Erythroblast (primary cell): ENCODE measurements at places on chromosomes 12 and 14.

DNA sequence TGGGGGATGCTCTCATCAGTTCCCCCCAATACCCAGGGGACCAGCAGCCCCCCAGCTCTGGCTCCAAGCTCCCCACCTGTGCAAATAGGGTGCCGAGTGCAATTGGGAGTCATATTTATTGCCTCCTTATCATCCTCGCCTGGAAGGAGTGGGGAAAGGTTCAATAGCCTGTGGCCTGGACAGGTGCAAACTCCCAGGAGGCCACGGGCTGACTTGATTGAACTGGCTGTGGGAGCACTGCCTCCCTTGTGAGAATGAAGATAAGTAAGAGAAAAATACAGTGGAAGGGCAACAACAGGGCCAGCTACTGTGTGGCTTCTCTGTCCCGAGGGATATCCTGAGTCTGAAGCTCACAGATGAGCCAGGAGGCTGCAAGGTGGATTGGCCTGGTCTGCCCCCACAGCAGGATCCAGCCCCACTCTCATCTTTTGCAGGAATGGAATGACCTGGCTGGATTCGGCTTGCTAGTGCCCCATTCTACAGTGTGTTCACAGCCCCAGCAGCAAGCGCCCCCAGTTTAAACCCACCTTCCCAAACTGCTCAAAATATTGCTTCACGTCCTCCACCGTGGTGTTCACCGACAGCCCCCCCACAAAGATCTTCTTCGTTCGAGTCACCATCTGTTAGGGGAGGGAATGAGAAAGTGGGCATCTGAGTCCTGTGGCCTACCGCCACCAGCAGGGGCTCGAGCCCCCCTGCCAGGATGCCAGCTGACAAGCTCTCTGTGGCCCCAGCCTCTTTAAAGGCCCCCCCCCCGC is 6.3 kb downstream of the MSI1 start:
- DNase-seq, result no peak

DNA sequence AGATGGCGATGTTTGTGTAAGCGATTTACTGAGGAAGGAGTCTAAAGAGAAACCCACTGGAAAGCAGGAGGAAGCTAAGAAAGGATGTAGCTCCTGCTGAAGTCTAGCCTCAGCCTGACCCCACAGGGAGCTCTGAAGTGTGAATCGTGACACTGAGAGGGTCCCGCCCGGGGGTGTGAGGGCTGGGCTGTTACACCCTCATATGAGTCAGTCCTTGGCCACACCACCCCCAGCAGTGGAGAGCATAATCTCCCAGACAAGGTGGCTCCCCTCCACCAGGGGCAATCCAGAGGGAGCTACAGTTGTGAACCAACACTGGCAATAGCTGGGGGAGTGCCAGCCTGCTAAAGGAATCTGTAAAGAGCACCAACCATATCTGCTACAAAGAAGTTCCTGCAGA is 31.5 kb downstream of the SVOP start:
- no peak for DNase-seq

- peak; percentile 27 for DNase-seq
These were observed 886 bp upstream of the PRICKLE1 start for GRCh38 chr12:42590330-42590934.

DNA sequence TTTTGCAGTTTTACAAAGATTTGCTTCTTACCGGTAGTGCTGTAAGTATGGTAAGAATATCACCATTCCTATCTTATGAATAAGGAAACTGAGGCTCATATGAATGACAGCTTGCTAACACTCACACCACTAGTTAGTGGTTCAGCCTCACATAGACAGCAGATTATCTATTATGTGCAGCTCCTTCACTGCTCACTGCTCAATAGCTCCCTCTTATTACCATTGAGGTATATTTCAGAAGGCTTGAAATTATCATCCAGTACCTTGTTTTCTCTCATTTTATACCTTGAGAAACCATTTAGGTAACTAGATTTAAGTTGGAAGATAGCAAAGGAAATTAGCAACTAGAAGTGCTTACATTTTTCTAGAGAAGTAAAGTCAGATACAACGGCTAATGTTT is 15.5 kb downstream of the RIC8B start:
- DNase-seq, result peak; percentile 13

GRCh38 chr12:6189028-6189427 is 11.2 kb upstream of the CD9 start:
- DNase-seq, result no peak

DNA sequence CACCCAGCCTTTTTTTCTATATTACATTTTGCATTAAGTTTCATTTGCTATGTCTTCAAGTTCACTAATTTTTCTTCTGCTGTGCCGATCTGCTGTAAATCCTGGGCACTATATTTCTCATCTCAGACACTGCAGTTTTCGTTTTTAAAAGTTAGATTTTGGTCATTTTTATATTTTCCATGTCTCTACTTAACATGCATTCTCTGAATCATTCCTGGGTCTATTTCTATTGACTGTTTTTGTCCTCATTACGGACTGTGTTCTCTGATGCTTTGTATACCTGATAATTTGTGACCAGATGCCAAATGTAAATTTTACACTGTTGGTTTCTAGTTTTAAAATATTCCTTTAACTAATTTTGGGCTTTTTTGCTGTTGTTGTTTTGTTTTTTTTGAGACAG is 64.5 kb downstream of the R3HDM2 start:
- no peak for DNase-seq

- DNase-seq, result no peak
These were observed 52.2 kb downstream of the LRP6 start for GRCh38 chr12:12214635-12215131.

DNA sequence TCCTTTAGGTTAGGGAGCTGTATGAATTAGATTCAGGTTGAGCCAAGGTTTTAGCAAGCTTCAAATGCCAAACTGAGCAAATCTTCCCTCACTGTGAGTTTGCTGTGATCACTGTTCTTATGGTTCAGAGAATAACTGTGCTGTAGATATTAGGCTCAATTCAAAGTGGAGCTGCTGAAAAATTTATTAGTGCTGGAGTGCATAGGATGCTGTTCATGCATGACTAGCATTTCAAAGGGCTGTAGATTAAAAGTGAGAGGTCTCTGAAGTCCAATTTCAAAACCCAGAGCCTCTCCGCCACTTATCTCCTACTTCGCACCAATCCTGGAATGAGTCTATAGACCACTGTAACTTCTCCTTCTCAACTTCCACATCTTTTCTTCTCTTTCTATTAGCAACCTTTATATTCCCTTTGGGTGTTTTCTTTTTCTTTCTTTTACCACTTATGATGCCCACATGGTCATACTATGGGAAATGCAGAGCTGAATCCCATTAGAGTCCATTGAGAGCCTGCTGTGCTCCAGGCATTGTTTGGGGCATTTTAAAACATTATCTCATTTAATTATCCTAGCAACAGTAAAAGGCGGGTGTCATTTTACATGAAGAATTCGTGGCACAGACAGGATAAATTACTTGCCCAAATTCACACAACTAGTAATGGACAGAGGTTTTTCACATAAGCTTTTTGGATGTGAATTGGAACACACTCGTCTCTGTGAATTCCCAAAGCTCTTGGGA is 77.5 kb upstream of the EEA1 start:
- no peak for DNase-seq

GRCh38 chr12:95004610-95005009 is 1.1 kb upstream of the NDUFA12 start:
- peak; percentile 6 for DNase-seq

DNA sequence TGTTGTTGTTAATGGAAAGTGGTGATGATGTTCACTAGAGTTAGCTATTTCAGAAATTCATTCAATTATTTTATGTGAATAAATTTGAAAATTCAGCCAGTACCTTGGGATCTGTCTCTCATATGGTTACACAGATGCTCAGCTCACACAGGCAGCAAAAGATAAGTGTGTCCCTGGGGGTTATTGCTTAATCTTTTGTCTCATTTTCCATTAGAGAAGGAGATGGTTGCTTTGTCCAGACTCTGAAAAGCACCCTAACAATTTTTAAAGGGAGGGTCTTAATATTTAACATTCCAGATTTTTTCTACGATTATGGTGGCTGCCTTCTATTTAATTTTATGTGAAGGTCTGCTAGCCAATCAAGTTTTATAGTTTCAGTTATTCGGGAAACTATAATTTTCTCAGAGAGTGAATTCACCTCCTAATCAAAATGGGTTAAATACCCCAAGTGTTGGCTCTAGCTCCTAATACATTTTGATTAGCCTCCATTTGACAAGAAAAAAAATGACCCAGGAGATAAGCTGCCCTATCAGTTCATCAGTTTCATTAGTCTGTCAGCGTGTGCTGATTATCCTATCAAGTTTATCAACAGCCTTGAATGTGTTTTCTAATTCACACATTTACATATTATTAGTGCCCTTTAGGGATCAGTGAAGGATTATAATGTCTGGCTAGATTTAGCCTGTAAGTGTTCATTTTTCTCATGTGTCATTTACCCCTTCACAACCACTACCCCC is 282.1 kb downstream of the TMTC2 start:
- no peak for DNase-seq

- DNase-seq, result no peak
These were observed 822 bp upstream of the SOX5 start for GRCh38 chr12:23950210-23950774.

GRCh38 chr14:24296341-24297157 is 3.0 kb downstream of the DHRS1 start:
- DNase-seq, result peak; percentile 81

DNA sequence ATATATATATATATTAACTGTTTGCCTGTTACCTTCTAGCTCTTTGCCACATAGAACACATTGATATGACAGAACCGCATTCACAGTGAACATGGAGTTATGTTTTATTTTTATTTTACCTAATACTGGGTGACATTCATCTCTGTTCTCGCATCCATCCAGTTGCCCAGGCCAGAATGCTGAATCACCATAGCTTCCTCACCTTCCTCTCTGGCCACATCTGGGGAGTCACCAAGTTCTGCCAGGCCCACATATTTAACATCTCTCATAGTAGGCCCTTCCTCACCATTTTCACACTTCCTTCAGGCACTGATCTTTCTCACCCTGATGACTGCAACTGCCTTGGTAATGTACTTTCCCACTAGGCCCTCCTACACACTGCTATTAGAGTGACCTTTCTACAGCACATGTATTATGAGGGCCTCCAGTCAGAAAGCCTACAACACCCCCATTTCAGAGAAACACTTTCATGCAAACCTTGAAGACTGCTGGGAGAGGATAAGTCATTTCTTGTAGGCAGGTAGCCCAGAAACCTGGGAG is 106.8 kb downstream of the LGR5 start:
- DNase-seq, result no peak

DNA sequence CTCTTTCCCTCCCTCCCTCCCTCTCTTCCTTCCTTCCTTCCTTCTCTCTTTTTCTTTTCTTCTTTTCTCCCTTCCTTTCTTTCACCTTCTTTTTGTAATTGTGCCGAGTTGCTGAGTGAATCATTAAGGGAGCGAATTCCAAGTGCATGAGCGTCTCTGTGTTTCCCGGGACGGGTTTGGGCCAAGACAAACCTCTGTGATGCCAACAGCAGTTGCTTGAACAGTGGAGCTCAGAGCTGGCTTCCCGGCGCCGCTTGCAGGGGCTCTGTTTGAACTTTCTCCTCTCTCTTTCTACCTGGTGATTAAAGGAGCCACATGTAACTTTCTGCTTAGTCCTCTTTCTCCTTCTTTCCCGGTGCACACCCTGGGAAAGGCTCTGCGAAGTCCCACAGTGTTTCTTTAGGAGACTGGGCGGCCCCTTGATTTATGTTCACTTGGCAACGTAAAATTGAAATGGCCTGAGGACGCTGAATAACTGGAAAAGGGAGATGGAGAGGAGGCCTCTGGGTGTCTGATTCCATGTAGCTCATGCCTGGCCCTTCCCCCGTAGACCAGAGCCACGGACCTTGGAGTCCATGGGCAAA is 33.7 kb upstream of the MAP1LC3B2 start:
- no peak for DNase-seq

DNA sequence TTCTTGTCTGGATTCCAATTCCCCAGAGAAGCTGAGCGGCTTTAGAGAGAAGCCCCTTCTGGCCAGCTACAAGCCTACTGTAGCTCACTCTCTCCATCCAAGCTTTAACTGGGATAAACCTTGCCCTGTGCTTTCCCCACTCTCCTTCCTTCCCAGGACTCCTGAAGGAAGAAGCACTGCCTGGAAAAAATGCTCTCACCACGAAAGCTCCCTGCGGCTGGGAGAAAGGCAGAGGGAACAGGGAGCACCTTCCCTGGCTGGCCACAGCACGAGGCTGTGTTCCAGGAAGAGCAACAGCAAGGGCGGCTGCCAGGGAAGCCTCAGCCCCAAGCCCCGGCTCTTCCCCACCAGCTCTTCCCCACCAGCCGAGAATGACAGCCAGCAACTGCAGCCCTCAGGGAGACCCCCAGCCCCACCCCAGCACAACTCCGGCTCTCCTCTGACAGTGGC is 40.8 kb upstream of the PNMA1 start:
- DNase-seq, result peak; percentile 62

GRCh38 chr12:22180705-22181104 is 134.7 kb downstream of the CMAS start:
- DNase-seq, result no peak

- no peak for DNase-seq
These were observed 3.3 kb downstream of the ISM2 start for GRCh38 chr14:77495334-77495733.
